ENCODE measurements at places on chromosomes 6 and 20. TPM values are rescaled to one million over a fixed set of nuclear protein-coding genes. Genes with fewer than 3 reads are reported as not detected.

- no peaks in the 10 kb centered on the region for H3K4me1 ChIP-seq
- H3K27me3 ChIP-seq, result no peaks in the 10 kb centered on the region
These were observed 152.6 kb downstream of the CDK19 start for GRCh38 chr6:110662490-110663211.

MCM8 gene
- 11.1 TPM for total RNA-seq

- H3K27ac ChIP-seq, result no peak overlapping the region
- H3K27me3 ChIP-seq, result no peaks in the 10 kb centered on the region
- H3K36me3 ChIP-seq, result no peaks in the 10 kb centered on the region
- no peak for DNase-seq
These were observed 8.4 kb upstream of the EPB41L1 start for GRCh38 chr20:36145877-36146707.

DNA sequence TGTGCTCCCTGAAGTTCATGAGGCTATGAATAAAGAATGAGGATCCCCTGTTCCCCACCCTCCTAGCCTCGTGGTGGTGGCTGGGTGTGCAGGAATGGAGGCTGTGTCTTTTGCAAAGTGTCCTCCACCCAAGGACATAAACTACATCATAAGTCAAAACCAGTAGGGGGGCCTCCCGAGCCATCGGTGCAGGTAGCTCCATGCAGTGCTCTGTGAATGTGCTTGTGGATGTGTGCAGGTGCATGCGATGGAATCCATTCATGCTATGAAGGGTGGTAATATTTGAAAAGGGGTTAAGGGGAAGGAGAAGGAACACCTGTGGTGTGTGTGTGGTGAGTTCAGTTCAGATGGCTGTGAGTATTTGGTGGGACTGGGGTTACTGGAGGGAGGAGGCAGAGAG is 197.3 kb downstream of the NRN1 start:
- peaks cover 20% of the 10 kb centered on the region for H3K4me1 ChIP-seq
- H3K4me3 ChIP-seq, result no peak overlapping the region
- H3K27ac ChIP-seq, result no peak overlapping the region
- H3K27me3 ChIP-seq, result no peaks in the 10 kb centered on the region
- no peak for DNase-seq
- no peaks in the 10 kb centered on the region for H3K36me3 ChIP-seq

- DNase-seq, result peak; percentile 40
- H3K4me1 ChIP-seq, result no peaks in the 10 kb centered on the region
- H3K27ac ChIP-seq, result no peak overlapping the region
- no peaks in the 10 kb centered on the region for H3K27me3 ChIP-seq
These were observed 33.3 kb downstream of the GABRR2 start for GRCh38 chr6:89281779-89282246.

DNA sequence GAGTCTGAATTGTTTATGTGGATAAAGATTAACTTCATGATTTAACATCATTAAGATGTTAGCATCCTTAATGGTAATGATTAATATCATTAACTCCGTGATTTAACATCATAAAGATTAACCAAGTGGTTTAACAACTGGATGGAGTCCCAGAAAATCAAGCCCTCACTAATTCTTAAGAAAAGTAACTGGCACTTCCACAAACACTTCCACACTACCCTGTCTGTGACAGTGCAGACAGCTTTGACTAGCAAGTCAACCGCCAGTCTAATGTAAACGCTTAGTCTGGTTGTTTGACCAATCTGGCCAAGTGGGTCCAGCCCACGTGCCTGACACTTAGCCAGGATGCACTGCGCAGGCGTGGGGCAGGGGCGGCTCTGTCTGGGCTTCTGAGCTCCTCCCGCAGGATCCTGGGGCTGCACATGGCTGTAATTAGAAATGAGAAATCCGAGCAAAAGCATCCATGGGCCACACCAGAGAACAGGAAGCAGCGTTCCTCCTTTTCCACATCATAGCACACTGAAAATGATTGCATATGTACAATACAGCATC is 424.2 kb downstream of the FOXA2 start:
- H3K36me3 ChIP-seq, result no peaks in the 10 kb centered on the region
- no peak for DNase-seq
- no peak overlapping the region for H3K4me3 ChIP-seq
- H3K4me1 ChIP-seq, result no peaks in the 10 kb centered on the region
- no peak overlapping the region for H3K27ac ChIP-seq
- no peaks in the 10 kb centered on the region for H3K27me3 ChIP-seq

SLC35F1 gene
- total RNA-seq, result not detected
